ENCODE measurements at places on chromosomes 7 and 10.

DNA sequence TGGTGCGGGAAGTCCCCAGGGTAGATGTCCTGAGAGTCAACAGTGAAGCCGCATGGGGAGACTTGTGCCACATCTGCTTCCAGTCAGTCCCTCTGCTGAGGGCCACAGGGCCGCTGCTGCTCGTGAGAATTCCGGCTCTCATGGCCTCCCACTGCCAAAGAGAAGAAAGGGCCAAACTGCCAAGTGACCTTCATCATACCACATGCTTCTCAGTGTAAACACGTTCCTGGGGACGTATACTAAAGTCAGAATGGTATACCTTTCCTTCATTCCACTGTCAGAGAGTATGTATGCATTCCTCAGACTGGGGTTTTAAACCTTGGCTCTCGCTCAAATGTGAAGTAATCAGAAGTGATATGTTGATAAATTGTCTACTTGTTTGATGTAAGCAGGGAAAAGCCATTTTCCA is 52.8 kb upstream of the SEC61G start:
- DNase-seq, result no peak

DNA sequence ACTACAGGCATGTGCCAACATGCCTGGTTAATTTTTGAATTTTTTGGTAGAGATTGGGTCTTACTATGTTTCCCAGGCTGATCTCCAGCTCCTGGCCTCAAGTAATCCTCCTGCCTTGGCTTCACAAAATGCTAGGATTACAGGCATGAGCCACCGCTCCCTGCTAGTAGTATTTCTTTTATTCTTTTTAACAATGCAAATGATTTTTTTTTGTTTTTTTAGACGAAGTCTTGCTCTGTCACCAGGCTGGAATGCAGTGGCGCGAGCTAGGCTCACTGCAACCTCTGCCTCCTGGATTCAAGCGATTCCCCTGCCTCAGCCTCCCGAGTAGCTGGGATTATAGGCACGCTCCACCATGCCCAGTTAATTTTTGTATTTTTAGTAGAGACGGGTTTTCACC is 58.1 kb downstream of the SVIL start:
- no peak for DNase-seq

- no peak for DNase-seq
Measured at GRCh38 chr7:116952635-116953371, 498 bp upstream of the ST7 start.

- DNase-seq, result no peak
Measured at GRCh38 chr7:104983076-104983577, 30.9 kb upstream of the KMT2E start.

DNA sequence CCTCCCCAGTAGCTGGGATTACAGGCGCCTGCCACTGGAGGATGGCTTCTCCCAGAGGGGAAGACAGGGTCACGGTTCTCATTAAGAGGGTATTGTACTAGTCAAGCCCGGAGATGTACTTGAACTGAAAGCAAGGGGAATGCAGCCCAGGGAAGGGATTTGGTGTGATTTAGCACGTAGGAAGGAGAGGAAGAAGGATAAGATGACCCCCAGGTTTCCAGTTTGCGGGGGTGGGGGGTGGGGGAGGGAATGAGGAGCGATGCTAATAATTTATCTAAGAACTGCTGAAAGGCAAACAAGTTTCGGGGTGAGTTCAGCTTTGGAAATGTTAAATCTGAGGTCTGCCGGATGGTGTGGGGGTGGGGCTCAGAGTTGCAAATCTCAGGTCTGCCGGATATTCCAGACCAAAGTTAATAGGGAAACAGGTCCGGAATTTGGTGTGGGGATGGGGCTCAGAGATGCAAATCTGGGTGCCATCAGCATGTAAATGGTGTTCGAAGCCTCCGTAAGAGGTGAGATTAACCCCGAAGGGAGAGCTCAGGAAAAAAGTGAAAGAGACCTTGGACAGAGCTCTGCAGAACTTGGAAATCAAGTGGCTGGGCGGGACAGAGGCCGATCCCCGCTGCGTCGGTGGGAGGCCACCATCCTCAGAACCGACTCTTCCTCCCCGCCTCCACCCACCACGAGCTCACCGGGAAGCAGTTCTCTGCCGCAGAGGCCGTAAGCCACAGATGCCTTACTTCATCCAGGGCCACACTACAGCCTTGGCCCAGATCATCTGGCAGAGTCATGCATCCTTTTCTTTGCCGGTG is 1.6 kb upstream of the SEPHS1 start:
- DNase-seq, result no peak

Measured in activated gamma-delta T cell (primary cell).